Stimulated activated CD8-positive, alpha-beta memory T cell treated with anti-CD3 and anti-CD28 coated beads, Interleukin-12 subunit alpha, Interleukin-12 subunit beta, amount 100 ng/mL, for 1 hour (primary cell): ENCODE measurements at places on chromosomes 5 and 9.

- DNase-seq = no peak
These were observed 98.7 kb downstream of the CCDC192 start for GRCh38 chr5:127801751-127802476.

- DNase-seq = no peak
These were observed 65.7 kb upstream of the TNFAIP8 start for GRCh38 chr5:119290161-119290569.

DNA sequence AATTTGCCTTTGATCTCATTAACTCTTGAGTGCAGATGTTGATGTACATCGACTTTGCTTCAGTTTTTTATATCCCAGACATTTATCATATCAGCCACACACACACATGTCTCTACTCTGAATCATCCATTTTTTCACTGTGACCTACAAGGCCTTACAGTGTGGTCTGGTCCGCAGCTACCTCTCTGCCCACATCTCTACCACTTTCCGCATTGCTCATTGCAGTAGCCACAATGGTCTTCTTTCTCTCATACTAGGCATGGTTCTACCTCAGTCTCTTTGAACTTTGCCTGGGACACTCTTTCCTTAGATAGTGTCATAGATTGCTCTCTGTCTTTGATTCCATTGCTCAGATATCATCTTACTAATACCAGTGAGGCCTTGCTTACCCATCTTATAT, 87.9 kb upstream of the FSD1L start:
- DNase-seq = no peak

DNA sequence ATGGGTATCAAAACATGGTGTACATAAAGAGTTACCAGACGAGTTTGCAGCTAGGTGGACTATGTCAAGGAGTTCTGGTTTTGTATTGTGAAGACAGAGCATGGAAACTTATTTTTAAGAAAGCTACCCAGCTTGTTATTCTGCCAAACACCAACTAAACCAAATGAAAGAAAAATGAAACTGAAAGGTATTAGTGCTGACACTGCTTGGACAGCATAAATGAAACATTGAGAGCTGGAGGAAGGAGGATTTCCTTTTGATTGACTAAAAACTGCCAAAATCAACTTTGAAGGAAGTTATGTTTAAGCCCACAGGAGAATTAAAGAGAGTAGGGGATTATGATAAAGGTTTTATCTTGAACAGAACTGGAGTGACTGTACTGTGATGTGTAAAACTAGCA, 766.2 kb downstream of the PTPRD start:
- DNase-seq = no peak

- no peak for DNase-seq
These were observed 28.4 kb upstream of the FAM120A start for GRCh38 chr9:93422977-93423616.

DNA sequence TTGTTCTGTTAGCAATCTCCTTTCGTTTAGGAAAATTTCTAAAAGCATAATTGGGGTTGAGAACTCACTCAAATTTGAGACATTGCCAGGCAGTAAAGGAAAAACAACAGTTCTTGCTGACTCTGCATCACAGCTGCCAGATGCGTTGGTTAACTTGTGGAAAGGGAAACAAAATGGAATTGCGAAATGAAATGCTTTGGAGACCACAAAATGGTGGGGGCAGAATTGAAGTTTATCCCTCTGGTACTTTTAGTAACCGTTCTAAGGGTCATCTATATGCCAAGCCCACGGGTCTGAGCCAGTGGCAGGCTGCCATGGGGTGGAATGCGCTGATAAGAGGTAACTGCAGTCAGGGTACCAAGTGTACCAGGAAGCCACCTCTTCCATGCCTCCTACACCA, 28.6 kb upstream of the SELENOP start:
- DNase-seq = no peak

GRCh38 chr5:72151169-72151568, 43.9 kb downstream of the MAP1B start:
- no peak for DNase-seq

- DNase-seq = no peak
These were observed 710 bp downstream of the HSD17B4 start for GRCh38 chr5:119453040-119453373.

DNA sequence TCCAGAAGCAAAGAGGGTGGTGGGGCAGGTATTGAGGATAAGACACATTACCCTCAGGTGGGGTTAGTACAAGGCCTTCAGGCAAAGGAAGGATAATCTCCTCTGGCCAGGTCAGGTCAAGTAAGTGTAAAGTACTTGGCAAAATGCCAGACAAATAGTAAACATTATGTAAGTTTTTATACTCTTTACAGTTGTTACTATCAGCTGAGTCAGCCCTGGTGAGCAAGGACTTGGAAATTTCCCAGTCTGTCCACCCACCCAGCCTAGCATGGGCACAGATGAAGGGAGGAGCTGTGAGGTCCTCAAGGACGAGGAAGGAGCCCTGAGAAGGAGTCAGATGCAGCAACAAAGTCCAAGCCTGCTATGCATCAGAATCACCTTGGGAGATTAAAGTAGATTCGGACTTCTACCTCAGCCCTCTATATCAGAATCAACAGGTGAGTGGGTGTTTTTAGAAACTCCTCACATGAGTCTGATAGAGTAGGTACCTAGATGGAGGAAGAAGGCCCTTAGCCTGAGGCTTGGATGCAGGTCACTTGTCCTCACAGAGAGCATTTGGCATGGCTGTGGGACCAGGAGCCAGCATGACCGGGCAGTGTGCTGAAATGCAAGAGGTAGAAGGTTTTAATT, 50.2 kb upstream of the BARX1 start:
- DNase-seq = no peak

DNA sequence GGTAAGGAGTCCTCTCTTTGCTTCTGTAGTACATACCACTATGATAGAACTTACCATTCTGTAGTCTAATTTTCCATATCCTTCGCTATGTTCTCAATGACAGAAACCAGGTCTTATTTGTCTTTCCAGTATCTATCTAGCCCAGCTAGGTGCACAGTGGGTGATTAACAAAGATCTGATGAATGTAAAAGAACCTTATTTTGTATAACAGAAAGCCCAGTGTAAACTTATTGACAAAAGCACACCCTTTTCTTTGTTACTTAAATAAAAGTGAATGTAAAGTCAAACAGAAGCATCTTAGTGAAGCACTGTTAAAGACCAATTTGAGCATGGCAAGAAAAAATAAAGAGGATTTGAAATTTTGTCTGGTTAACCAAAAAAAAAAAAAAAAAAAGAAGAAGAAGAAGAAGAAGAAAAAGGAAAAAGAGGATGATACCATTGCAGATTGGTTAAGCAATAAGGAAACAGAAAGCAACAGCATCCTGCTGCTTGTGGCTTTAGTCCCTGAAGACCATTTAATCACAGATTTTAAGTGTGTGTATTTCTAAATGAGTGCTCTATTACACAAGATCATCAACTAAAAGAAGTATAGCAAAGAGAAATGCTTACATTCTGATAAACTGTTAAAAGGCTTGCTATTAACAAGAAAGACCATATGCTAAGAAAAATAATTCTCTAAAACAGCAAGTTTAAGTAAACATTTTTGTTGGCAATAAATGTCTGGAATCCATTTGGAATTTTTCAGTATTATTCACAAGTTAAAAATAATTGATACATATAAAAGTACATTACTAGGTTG, 21.2 kb downstream of the MEGF9 start:
- DNase-seq = no peak

GRCh38 chr9:131253891-131254491, 22.3 kb downstream of the FAM78A start:
- no peak for DNase-seq
